ENCODE measurements at places on chromosomes 3 and 15.
A peak's percentile ranks its signal among the peaks of the same experiment; 100 is the strongest.

DNA sequence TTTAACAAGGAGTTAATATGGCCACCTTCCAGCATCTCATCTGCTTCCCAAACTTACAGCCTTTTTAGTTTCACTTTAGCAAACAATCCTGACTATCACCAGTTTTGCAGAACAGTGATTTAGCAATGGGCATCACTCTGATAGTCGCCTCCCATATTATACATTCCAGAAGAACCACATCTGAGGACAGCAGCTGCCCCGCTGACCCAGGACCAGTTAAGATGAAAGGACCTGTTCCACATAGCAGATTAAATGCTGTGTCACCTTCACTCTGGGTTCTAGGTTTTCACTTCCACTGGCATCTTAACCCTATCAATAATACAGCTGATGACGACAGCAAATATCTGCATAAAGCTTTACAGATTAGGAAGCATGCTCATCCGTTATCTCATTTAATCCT, 99.8 kb downstream of the TRIM69 start:
- no peak for DNase-seq

- no peak for DNase-seq
Observed at GRCh38 chr15:50059883-50060282, 59.1 kb downstream of the ATP8B4 start.

DNA sequence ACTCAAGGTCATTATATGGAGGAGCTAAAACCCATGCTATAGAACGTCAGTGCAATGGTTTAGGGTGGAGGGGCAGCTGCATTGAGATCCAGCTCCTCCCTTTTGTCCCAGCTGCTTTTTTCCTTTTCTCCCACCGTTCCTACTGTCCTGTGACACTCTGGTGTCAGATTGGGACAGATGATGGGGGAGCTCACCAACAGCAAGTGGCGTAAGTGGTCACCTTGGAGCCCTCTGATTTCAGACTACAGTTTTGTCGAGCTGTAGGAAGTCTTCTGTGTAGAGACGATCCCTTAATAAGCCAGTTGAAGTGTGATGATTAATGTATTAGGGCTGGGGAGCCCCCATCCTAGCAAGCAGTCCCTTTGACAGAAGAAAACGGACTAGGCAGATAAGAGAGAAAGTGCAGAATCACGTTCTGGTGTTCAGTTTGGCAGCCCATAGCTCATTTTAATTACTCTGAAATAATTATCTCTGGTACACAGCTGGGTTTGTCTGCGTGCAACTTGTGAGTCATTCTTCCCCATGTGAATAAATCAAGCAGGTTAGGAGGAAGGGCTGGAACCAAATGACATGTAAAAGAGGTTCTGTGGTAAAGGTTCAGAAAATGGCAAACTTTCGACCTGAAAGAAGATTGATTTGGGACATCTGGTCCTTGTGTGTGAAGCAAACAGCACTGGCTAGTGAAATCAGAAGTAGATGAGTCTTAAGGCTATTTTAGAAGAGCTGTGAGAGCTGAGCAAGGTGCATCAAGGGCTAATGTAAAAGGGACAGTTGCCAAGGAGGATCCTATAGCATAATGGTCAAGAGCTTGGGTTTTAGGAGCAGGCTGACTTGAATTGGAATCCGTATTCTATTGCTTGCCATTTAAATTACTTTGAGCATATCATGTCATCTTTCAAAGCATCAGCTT, 241.4 kb downstream of the EDEM1 start:
- no peak for DNase-seq

DNA sequence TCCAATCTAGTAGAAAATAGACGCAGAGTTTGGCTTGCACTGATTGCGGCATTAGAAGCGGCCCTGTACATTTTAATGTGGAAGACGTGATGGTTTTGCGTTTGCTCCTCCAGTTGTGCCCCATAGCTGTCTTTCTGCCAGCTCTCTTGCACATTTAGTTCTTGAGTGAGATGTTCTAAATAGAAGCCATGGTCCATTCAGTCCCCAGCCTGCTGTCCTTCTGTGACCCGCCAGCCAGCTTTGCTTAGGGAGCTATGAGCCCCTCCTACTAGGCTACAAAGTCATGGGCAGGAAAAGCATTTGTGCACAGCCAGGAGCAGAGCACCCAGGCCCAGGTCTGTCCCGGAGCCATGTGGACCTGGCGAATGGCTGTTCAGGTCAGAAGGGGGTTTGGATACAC, 50.3 kb downstream of the APBA2 start:
- no peak for DNase-seq

DNA sequence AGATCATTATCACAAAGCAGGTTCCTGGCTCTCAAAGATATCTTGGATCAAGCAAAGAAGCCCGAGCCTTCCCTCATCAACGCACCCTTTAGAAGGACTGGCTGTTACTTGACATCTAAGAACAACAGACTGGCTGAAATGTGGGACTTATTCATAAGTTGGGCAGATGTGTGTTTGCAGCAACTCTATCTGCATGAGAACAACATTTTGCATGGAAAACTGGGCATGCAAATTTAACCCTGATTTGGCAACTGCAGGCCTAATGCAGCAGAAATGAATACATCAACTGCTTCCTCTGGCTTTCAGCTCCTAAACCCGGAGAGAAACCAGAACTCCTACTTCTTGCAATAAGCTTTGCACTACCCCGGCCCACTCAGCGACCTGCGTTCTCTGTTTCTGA, 35.0 kb upstream of the FOXP1 start:
- DNase-seq: no peak

- DNase-seq: no peak
Observed at GRCh38 chr15:65532738-65533051, 2.4 kb downstream of the HACD3 start.

DNA sequence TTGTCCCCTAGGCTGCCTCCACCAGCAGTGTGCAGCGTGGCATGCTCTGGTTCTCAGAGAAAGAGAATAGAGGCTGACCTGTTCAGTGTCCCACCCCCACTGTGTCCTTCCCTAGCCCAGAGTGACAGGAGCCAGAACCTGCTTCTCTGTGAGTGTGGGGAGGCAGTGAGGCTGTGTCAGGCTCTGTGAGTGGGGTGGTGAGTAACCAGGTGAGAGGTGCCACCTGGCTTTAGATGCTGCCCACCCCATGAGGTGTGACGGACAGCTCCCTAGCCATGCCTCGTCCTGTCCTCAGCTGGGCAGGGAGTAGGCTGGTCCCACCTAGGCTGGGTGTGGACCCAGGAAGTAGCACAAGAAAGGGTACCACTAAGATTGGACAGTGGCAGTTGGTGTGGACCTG, 6.3 kb downstream of the TEX264 start:
- no peak for DNase-seq

GRCh38 chr15:85592148-85592547, 202.6 kb downstream of the KLHL25 start:
- DNase-seq: no peak

GRCh38 chr3:136626493-136626892, 125.7 kb downstream of the STAG1 start:
- DNase-seq: no peak

DNA sequence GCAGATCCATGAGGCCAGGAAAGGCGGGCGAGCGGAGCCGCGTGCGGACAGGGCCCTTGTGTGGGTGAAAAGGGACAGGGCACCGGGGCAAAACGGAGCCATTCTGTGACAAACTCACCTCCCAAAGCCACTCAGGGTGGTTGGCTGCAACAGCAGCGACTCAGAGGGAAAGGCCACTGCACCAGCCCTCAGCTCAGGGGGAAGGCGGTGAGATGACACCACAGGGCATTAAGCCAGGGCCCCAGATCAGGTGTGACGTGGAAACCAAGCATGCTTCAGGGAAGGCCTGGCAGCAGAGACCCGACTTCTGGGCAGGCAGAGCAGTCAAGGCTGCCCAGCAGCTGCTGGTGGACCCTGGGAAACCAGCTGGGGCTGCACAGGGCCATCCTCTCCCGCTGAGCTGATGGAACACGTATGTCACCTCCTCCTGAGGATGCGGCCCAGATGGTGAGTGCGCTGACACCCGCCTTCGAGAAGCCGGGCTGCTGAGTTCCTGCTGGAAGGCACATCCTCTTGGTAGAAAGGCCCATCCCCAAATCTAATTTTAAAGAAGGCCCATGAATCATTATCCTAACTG, 82.3 kb downstream of the CHSY1 start:
- DNase-seq: no peak

GRCh38 chr3:57896031-57896430, 112.2 kb upstream of the FLNB start:
- DNase-seq: no peak

- no peak for DNase-seq
Observed at GRCh38 chr3:98433764-98434163, 29.2 kb upstream of the OR5K1 start.

GRCh38 chr3:143885780-143886427, 37.6 kb upstream of the SLC9A9 start:
- DNase-seq: peak; percentile 16

DNA sequence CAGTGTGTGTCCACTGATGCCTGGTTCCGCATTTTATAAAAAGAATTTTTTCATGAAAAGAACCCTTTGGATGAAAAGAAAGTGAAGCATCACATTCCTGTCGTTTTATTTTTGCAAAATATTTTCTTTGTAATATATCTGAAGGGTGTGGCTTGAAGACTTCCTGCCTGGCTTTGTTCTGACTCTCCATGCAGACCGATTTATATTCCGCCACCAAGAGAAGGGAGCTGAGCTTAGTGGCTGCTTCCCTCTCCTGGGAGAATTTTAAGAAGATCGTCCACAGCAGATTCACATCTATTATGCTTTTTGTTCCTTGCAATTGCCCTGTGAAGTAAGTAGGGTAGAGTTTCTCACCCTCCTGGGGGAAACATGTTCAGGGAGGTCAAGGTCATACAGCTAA, 45.2 kb upstream of the UMPS start:
- DNase-seq: no peak

DNA sequence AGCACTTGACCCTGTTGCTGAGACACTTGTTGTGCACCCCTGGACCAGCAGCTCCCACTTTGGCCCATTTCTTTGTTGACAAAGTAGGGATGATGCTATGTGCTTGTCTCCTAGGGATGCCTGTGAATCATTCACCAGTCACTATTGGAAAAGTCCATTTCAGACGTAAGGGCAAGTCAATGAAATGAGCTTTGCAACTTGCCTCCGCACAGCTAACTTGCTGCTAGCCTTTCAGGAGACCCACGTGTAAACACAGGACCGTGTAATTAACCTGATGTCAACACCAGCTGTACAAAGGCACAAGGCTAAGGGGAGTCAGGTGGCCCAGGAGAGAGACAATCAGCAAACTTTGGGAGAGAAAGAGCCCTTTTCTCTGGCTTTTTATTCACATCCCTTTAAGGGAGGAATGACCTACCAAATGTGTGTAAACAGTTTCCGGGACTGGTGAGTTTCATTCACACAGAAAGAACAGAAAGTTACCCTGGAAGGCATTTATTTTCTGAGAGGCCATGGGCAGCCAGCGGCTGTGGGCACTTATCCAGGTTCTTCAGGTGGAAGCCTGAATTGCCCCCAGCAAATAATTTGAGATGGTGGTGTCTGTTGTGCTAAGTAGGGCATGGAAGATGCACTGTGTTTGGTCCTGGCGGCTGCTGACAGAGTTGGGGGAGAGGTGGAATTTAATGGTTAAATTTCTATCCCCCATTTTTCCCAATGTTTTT, 54.0 kb downstream of the TIPARP start:
- no peak for DNase-seq
